Stromal cell of bone marrow (primary cell): ENCODE measurements at places on chromosomes 11 and 22.

GRCh38 chr22:48097723-48098122 lies 1335.3 kb downstream of the TBC1D22A start:
- no peak for DNase-seq

DNA sequence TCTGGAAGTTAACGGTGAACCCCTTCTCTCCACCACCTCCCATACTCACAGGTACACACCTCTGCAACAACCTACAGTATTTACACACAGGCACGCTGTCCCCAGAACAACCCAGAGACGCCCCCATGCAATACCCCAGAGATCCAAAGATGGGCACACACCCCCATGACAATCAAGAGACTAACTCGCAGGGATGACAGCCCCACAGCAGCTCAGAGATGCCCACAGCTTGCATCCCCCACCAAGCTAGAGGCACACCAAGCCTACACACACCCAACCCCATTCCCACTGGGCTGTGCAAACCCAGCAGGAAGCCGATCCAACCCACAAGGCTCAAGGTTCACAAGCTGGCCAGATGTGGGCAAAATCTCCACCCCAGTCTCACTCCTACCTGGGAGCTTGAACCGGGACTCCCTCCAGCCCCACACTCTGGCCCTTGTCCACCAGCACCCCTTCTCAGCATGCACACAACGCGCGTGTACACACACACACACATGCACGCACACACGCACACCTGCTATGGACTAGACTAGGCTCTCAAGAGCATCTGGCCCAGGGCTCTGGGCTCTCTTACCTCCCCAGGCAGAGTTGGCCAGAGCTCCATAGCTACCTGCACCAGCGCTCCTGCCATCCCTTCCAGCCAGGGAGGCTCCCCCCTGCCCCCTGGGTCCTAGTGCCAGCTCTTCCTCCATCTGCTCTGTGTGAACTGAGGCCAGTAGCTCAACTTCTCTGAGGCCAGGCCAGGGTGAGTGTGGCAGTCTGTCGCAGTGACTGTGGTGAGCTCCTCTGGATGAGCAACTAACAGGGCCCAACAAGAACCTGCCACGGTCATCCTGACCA lies 11.5 kb downstream of the STARD10 start:
- no peak for DNase-seq

DNA sequence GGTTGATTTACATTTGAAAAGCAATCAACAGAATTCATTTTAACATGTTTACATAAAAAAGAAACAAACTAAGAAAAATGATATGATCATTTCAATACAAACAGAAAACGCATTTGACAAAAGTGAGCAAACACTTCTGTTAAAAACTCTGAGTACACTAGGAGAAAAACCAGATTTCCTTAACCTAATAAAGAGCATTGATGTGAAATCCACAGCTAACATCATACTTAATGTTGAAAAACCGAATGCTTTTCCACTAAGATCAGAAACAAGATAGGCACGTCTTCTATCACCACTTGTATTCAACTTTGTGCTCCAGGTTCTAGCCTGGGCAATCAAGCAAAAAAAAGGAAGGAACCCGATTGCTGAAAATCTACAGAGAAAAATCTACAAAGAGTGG lies 227.6 kb downstream of the SBF2 start:
- no peak for DNase-seq

DNA sequence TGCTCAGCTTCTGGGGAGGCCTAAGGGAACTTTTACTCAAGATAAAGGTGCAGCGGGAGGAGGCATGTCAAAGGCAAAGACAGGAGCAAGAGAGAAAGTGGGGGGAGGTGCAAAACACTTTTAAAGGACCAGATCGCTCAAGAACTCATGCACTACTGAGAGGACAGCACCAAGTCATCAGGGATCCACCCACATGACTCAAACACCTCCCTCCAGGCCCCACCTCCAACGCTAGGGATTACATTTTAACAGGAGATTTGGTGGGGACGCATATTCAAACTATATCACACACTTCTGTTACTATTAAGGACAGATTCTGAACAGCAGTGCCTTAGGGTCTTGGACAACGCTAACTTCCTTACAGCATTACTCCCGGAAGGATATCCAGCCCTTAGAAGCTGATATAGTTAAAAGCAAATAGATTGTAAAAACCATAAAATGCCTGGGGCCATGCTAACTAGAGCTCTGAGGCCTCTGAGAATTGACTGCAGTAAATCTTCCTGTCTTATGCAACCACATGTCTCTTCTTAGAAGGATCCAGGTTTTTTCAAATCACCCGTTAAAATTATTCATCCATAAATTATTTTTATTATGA lies 16.7 kb upstream of the ZC3H12C start:
- no peak for DNase-seq

DNA sequence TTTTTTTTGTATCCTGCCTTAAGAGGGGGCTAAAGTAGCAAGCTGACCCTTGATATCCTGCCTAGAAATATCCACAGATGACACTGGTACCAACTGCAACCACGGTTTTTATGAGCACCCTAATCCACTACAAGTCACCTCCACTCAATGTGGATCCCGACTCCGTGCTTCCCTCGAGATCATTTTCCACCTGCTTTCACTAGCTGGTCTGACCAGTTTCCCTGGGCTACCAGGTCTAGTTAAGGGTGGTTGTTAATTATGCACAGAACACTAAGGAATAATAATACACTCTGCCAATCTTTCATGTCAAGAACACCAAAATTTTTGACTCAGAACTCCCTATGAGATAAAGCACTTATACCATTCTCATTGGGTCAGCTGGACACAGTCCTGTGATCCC lies 82.3 kb downstream of the ABTB2 start:
- DNase-seq, result no peak
